Stimulated activated CD4-positive, alpha-beta T cell treated with anti-CD3 and anti-CD28 coated beads, Interleukin-15, amount 100 ng/mL, for 48 hours (primary cell): ENCODE measurements at places on chromosomes 2 and 18.

GRCh38 chr2:34188464-34189303 is 589.6 kb upstream of the FAM98A start:
- no peak for DNase-seq

DNA sequence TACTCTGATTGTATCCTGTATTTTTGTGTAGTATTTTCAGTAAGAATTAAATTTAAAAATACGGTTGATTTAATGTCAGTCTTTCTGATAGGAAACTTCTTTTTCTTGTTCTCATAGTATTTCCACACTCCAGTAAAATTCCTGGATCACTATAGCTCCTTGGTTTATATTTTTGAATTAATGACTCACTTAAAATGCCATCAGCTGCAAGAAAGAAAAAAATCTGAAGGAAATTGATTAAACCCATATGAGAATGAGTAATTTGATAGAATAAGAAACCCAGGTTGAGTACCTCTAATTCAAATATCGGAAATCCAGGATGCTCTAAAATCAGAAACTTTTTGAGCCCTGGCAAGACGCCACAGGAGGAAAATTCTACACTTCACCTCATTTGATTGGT is 186.8 kb upstream of the RND3 start:
- no peak for DNase-seq

- DNase-seq = no peak
These were observed 19.6 kb upstream of the GULP1 start for GRCh38 chr2:188272121-188272520.

DNA sequence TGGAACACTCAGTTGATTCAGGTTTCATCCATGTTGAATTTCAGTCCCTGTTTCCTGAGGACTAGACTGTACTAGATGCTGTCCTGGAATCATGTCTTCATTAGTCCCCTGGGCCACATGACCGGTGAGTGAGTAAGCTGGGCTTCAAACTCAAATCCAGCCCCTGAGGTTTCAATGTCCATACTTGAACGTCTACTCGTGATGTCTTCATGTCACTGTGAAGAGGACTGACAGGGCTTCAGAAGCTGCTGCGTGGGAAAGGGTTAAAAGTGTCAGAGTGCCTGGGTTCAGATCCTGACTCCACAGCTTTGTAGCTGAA is 101.2 kb downstream of the CDK15 start:
- no peak for DNase-seq

GRCh38 chr2:33223856-33224255 is 252.6 kb upstream of the RASGRP3 start:
- no peak for DNase-seq

GRCh38 chr2:105845976-105846375 is 101.3 kb downstream of the NCK2 start:
- no peak for DNase-seq

DNA sequence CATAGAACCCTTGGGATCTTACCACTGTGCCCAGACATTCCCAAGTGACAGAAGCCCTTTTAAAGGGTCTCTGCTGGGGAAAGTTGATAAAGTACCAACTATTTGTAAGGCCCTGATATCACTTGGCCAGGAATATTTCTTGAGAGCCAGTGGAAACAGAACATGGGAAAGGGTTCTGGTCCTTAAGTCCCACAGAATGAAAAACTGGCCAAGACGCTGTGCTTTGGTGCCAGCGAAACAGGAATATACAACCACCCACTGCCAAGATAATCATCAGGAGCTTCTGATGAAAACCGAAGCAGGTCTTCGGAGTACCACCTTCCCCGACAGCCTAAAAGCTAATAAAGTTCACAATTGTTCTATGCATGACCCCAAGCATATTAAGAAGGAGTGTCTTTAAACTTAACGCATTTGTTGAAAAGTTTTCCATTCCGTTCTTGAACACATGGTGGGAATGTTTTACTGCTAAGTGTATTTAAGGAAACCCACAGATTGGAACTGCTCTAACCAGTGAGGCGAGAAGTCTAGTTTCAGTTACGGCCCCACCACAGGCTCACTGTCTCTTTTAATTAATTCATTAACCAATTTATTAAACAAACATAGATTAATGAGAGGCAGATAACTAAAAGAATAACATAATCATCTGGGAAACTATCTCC is 152.6 kb downstream of the ANKRD44 start:
- DNase-seq = no peak

GRCh38 chr2:37992601-37993000 is 67.5 kb downstream of the RMDN2 start:
- no peak for DNase-seq

- DNase-seq = no peak
These were observed 1.5 kb downstream of the RHOB start for GRCh38 chr2:20448246-20448976.

DNA sequence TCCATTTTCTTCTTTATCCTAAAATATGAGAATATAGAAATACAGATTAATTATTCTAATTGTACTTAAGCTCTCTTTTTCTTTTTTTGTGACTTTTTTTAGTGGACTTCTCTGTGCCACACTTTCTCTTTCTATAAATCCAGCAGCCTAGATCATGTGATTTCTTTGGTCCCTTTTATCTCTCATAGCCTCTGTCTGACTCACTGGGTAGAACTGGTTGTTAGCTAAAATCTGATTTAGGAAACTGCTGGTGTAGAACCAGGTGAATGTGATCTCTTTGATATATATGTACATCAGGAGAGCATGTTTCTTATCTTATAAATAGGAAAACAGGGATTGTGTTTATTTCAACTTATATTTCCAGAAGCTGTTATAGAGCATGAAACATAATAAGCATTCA is 54.9 kb downstream of the VRK2 start:
- no peak for DNase-seq

GRCh38 chr2:69097148-69097610 is 84.2 kb downstream of the ANTXR1 start:
- no peak for DNase-seq

DNA sequence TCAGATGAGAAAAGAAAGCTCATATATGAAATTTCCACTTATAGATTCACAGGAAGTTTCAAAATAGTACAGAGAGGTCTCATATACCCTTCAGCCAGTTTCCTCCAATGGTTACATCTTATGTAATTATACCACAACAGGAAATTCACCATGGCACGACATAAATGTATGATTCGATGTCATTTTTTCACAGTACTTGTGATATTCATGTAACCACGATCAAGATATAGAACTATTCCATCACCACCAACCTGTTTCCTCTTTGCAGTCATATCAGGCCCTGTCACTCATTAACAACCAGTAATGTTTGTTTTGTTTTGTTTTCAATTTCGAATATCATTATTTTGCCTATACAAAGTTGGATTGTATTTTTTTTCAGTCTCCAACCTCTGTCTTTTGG is 314.3 kb upstream of the POU3F3 start:
- DNase-seq = no peak

DNA sequence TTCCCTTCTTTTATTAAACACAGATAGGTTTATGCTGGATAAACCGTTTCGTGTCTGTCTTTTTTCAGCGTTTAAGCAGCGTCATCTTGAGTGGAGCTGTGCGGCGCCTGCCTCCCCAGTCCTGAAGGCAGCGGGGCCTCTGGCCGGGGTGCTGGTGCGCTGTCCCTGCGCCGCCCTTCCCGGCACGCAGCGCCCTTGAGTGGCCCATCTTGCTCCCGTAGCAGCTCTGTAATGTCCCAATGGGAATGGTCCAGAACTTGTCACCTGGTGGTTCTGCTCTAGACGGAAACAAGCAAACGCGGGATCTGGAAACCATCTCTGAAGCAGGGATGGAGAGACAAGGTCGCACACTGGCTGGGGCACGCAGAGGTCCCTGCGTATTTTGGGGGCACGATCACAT is 24.5 kb downstream of the PRELID3A start:
- no peak for DNase-seq

DNA sequence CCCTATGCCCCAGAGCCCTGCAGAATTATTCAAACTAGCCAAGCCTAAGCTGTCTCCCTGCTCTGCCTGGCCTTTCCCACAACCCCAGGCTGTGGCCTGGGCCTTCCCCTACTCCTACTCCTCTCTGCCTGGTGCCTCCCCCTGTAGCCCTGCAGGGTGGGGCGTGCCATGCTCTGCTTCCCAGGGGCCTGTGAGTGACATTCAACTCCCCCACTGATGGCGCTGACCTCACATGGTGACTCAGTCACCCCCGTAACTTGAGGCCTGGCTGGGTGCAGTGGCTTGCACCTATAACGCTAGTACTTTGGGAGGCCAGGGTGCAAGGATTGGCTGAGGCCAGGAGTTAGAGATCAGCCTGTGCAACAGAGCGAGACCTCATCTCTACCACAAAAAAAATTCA is 60.6 kb downstream of the KIF1A start:
- no peak for DNase-seq

GRCh38 chr2:72698300-72698699 is 127.5 kb downstream of the EXOC6B start:
- no peak for DNase-seq

- DNase-seq = no peak
These were observed 988.2 kb upstream of the CDH2 start for GRCh38 chr18:29164993-29165599.

- no peak for DNase-seq
These were observed 585.9 kb upstream of the ID2 start for GRCh38 chr2:8095978-8096377.

- DNase-seq = no peak
These were observed 28.7 kb downstream of the ZSWIM2 start for GRCh38 chr2:186820303-186820702.

- DNase-seq = no peak
These were observed 126.6 kb downstream of the UBE2E3 start for GRCh38 chr2:181106789-181107627.

DNA sequence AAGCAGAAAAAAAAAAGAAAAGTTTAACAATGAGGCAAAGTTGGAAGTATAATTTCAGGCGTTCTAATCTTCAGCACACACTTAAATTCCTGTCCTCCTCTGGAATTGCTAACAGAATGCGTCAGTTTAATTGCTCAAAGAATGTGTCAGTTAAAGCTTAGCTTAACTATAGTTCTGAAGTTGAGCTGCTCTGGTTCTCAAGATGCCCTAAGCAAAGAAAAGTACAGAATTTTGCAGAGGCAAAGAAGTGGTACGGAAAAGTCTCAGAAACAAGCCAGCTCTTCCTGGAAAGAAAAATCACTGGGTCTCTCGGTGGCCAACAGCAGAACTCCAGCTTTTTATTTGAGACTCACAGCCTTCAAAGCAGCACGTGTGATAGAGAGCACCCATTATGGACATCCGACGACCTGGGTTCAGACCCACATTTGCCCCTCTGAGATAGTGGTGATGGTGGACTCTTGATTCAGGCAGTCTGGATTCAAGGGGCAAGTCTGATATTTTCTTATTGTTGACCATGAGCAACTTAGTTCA is 22.2 kb upstream of the MYO3B start:
- no peak for DNase-seq
